NCI-H82 (cell line): ENCODE measurements at places on chromosomes 7 and 10.

DNA sequence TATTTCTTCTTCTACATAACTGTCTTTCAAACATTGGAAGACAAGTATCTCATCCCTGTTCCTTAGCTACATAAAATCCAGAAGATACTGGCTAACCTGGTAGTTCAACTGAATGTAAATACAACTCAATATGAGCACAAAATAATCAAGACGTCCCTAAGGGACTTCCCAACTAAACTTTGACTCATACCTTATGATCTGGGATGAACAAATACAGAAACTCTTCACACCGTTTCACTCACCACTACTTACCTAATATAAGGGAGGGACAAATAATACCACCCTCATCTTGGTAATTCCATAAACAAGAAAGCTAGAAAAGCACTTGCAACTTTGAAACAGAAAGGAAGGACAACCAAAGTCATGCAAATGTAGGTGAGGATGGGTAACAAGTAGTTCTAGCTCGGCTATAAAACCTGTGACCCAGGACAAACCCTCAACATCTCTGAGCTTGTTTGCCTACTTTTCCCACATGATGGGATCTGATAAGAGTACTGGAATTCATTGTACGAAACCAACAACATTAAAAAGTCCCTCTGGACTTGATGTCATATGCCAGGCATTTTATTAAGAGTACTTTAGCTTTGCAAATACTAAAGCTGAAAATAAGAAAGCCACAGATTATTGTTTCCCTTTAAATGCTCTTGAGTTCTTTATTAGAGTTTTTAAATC lies 121.9 kb downstream of the STRA8 start:
- no peak for DNase-seq

- no peak for DNase-seq
These were observed 24.0 kb downstream of the DPCD start for GRCh38 chr10:101612086-101612485.

GRCh38 chr10:34033078-34033477 lies 698.6 kb upstream of the NRP1 start:
- no peak for DNase-seq

GRCh38 chr7:104225451-104225850 lies 17.6 kb upstream of the ORC5 start:
- DNase-seq = peak; percentile 84

DNA sequence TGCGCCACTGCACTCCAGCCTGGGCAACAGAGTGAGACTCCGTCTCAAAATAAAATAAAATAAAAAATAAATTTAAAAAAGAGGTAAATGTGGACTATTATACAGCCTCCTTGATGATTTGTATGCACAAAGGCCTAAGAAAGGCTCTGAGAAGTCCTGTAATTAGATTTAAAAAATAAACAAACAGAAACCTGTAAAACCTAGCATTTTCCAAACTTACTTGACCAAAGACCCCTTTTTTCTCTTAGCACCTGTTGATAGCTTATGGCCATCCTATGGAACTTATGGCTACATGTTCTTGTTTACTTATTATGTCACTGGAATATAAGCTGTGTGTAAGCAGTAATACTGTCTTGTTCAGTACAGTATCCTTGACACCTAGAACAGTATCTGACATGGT lies 5.7 kb downstream of the DNAJC2 start:
- no peak for DNase-seq

- no peak for DNase-seq
These were observed 341.9 kb downstream of the LRMDA start for GRCh38 chr10:75773231-75773780.

- peak; percentile 41 for DNase-seq
These were observed 3.4 kb downstream of the GPR85 start for GRCh38 chr7:113083132-113083815.

- DNase-seq = no peak
These were observed 487.6 kb upstream of the MGMT start for GRCh38 chr10:128979405-128979804.

DNA sequence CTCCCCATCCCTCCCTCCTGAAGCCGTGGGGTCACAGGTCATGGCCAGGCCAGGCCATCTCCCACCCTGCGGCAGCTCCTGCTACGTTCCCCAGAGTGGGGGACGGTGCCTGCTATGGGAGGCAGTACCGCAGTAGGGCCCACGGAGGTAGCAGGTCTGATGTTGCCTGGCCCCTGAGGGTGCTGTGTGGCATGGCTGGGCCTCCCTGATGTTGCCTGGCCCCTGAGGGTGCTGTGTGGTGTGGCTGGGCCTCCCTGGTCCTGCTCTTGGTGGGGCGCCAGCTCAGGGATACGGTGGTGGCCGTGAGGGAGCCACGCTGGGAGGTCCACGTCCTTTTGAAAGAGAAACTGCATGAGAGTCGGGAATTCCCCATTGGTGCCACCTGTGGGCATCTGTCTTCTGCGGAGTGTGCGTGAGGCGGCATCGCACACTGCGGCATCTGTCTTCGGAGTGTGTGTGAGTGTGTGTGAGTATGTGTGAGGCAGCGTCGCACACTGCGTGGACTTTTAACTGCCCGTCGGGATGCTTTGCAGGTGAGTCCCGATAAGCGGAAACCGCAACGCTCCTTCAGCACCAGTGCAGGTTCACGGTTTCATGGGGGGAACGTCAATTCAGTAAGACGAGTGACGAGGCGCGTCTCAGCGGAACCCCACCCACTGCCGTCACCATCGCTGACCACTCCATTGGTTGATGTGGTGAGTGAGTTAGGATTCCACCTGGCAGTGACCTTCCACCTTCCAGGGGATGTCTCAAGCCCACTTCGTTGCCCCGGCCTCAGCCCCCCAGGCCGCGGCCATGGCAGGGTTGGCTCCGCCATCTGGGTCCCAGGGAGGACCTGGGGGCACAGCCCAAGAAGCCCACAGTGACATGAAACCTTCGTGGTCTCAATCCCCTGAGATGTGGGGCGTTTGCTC lies 51.2 kb upstream of the CFAP46 start:
- DNase-seq = no peak

GRCh38 chr7:1530946-1531262 lies 402 bp downstream of the MAFK start:
- DNase-seq = no peak

- DNase-seq = peak; percentile 53
These were observed 271.9 kb downstream of the MTERF1 start for GRCh38 chr7:91608606-91609005.

DNA sequence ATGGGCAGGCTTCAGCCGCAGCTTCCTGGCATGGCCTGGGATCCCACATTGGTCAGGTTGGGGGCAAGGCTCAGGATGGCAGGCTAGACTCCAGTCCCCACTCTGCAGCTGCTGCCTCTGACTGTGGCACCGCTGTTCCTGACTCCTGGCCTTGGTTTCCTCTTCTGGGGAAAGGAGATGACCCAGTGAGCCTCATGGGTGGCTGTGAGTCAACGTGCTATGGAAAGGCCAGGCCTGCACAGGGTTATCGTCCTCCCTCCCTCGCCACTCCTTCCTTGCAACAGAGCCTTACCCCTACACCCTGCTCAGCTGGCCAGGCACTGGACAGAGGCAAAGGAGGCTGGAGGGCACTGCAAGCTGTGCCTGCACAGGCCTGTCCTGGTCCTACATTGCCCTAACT lies 36.1 kb upstream of the CHST15 start:
- DNase-seq = no peak

DNA sequence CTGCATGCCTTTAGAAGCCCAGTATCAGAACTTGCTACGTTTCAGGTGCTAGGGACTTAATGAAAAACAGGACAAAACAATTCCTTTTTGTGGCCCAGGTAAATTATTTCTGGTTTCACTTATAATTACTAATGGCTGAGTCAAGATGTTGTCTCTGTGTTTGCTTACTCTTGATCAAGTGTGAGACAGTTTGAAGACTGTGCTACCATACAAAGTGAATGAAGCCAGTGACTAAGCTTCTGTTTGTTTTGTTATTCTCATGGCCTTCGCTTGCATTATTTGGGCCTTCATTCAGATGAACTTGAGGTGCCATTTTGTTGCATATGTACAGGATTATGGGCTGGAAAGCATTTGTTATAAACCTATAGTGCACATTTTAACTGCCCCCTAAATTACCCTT lies 17.9 kb downstream of the SMNDC1 start:
- DNase-seq = no peak

DNA sequence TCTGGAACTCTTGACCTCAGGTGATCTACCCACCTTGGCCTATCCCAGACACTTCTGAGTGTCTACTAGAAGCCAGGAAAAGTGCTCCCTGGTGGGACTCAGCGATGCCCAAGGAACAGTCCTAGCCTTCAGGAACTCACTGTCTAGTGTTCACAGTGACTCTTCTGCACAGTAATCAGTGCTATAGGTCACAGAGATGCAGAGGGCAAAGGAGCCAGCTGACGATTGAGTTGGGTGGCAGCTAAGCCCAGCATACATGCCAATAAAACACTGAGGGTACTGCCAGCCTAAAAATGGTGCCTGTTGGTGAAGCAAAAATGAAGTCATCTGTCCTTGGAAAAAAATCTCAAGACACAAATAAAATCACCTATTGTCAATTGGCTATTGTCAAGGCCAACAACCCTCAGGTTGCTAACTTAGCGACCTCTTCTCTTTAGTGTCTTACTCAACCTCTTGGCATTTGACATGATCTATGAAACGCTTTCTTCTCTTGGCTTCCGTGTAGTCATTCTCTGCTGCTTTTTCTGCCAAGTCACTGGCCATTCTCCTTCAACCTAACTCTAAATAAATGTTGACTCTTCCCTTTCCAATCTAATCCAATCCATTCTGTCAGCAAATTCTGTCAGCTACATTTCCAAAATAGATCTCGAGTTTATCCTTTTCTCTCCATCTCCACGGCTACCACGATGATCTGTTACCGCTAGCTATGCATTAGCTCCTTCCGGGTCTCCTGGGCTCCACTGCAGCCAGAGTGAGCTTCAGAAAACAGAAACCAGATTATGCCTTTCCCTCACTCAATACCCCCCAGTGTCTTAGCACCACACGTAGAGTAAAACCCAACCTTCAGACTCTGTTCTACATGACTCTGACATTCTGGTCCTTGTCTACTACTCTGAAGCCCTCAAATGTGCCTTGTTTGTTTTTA lies 99.2 kb downstream of the ATXN7L1 start:
- DNase-seq = no peak

GRCh38 chr10:122267849-122268737 lies 3.0 kb upstream of the BTBD16 start:
- peak; percentile 66 for DNase-seq

DNA sequence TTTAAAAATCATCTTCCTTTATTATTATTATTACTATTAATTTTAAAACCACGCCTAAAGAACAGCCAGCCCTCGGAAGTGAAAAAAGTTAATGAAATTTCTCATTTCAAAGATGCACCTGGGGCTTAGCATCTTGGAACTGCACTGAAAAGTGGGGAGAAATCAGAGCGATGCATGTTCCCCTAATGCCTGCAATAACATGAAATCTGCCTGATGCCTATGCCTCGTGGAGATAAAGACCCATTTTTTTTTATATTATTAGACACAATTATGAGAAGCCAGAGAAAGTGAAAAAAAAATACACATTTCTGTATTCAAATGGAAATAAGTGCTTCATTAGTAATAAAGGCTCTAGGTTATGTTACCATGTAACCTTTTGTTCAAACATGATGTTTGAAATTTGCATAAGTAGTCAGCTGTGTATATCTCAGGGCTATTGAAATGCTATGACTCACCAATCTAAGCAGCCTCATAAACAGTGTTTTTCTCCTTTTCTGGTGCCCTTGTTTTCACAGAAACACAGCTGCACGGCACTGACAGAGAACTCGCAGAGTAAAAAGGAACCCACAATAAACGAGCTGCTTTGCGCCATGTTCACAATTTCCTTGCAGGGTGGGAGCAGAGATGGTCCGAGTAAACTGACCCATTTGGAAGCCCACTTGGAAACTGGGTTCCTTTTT lies 175.8 kb upstream of the PRKCQ start:
- no peak for DNase-seq

GRCh38 chr10:33012306-33012705 lies 54.3 kb upstream of the ITGB1 start:
- peak; percentile 2 for DNase-seq

GRCh38 chr10:133474027-133474426 lies 20.3 kb downstream of the SCART1 start:
- no peak for DNase-seq

- DNase-seq = no peak
These were observed 698.3 kb downstream of the PARD3 start for GRCh38 chr10:34116681-34117271.
